Heart right ventricle (tissue), 16 donors: ENCODE measurements at places on chromosomes 16 and 17.

DNA sequence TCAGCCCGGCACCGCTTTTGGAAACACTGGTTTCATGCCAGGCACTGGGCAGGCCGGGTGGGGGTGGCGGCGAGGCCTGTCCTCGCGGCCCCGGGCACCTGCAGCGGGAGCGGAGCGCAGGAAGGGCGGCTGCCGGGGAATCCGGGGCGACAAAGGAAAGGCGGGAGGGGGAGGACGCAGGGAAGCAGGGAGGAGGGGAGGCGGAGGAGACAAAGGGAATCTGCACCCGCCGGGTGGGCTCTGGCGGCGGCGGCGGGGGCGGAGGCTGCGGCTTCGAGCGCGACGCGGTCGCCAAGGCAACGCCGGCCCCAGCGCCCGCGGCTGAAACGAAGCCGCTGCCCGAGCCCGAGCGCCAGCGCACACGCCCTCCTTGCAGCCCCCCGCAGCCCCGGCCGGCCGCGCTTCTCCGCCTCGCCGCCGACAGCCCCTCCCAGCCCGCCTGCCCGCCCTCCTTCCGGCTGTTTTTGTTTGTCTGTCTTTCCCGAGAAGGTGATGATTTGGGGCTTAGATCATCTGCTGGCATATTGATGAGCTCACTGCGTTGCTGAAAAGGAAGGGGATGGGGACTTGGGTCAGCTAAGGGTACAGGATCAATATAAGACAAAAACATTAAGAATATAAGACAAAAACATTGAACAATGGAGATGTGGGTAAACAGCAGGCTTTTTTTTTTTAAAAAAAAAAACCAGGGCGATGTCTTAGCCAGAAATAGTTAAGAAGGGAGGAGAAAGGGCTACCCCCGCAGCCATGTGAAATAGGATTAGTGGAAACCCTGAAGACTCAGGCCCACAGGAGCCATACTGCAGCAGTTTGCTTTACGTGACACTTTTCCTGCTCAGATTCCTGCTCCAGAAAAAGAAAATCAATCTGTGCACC, 32.7 kb downstream of the CDK5R1 start:
- DNase-seq: peak; percentile 41

DNA sequence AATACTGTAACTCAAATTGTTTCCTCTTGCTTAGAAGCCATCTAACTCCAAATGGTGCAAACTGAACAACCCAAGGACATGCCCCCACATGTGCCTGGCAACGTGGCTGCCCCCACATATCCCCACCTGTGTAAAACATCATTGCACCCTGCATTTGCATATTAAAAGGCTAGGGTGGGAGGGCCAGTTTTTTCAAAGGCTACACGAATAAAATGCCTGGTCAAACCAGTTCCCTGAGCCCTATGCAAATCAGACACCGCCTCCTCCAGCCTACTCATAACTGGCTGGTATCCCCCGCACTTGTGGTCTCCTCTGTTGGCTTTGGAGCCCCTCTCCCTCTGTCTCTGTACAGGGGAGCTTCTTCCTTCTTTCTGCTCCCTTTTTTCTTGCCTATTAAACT, 26.7 kb downstream of the C16orf54 start:
- DNase-seq: no peak

DNA sequence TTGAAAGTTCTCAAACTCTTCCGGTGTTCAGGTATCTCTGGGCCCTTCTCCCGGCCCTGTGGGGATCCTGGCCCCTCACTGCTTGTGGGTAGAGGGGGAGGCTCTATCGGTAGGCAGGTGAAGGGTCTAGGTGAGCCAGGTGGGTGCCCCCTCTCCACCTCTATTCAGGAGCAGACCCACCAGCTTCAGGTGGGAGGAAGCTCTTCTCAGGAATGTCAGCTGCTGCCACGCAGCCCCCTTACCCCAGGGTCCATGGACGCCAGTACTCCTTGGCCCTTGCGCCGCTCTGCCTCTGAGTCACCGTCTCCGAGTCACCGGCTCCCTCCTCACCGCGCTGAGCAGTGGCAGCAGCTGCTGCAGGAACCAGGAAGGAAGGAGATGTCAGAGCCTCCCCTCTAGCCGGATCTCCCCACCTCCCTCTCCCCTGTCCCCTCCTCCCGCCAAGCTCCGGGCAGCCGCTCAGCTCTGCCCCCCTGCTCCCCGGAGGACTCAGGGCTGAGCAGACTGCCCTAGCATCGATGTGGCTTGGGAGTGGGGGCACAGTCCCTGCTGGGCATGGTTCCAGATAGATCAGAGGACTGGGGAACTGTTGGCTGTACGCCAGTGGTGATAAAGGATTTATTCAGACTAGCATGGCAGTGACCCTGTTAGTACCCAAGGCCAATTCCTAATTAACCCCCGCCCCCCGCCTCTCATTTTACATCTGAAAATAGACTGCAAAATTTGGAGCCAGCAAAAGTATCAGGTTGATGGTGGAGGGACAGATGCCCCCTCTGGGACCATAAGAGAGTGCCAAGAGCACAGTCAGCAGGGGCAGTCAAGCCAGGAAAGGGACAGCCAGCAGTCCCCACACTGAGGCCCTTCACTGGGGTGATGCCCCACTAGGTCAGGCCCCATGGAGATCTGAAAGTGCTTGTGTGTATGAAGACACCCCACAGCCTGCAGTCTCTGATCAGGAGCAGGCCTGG, at the start of gene OSBPL7:
OSBPL7 (minus strand) TSS at position 371 of the 968 bp plus-strand sequence. CDS start 1,516 bp downstream, outside the sequence.
- peak; percentile 82 for DNase-seq

GRCh38 chr17:66395961-66396360, 93.5 kb downstream of the PRKCA start:
- no peak for DNase-seq

DNA sequence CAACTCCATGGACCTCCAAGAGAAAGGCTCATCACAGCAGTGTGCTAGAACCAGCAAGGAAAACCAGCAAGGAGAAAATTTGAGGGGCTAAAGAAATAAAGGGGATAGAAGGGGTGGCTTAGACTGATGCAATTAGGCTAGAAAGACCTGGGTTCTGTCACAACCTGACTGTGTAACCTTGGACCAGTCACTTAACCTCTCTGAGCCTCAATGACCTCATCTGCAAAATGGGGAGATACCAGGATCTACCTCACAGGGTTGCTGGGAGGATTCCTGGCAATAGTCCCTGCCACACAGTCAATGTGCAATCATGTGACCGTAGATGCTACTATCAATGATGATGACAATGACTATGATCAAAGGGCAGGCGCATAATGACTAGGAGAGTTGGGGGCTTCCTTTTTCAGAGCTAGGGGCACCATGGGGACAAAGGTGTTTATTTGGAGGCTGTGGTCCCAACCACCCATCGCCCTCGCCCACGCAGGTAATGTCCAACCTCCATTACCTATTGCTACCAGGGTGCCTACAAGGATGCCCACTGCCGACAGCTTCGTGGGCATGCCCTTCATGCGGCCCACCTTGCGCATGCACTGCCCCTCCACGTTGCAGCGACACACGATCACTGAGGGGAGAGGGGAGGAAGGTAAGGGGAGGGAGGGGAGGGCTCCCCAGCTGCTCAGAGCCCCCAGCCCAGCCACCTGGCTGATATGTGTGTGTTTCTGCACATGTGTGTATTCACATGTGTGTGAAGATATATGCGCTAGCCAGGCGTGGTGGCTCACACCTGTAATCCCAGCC, 9.7 kb downstream of the CDH16 start:
- no peak for DNase-seq

DNA sequence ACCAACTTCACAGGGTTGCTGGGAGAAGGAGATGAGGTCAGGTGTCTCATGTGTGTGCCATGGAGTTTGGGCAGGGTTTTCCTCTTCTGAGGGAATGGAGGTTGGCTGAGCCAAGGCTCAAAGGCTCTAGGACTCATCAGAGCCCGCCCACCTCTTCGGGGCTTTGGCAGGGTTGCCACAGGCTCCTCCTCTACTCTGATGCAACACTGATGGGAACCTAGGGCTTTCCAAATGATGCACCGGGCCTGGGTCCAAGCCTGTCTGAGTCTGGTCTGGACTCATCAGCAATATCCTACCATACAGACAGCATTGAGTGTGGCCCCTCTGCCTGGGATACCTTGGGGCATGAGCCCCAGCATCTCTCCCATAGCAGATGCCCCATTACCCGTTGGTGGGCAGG, 59.5 kb upstream of the LHX1 start:
- DNase-seq: no peak

DNA sequence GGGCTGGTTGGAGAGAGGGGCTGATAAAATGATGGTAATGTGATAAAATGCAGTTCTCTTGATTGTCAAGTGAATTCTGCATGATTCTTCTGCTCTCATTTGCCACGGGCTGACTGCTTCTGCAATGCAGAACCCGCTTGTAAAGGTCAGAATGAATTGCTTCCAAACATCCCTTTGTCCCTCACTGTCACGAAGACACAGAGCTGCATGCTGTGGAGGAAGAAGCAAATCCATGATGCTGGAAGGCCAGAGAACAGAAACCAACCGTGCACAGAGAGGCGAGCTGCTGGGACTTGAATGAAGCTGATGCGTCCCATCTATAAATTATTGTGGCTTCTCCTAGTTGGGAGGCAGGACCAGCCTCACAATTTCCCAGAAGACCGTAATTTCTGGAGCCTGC, 171.6 kb downstream of the PRKCB start:
- no peak for DNase-seq

- no peak for DNase-seq
These were observed 20.8 kb downstream of the GGA3 start for GRCh38 chr17:75240394-75241142.

DNA sequence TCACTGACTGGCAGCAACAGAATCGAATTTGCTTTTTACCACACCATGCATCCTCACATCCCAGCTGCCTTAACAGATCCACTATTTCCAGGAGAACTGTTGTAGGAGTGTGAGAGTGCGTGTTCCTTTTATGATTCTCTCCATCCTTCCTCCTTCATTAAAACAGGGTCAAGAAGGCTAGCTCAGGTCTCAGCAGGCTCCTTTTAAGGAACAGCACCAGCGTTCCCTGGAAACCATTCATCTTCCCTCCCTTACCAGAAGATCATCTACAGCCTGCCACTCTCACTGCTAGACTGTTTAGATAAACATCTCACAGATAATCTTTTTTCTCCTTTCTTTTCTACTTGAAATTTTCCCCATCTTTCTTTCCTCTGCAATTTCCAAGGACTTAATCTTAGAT, 1531.9 kb upstream of the CDH8 start:
- no peak for DNase-seq

DNA sequence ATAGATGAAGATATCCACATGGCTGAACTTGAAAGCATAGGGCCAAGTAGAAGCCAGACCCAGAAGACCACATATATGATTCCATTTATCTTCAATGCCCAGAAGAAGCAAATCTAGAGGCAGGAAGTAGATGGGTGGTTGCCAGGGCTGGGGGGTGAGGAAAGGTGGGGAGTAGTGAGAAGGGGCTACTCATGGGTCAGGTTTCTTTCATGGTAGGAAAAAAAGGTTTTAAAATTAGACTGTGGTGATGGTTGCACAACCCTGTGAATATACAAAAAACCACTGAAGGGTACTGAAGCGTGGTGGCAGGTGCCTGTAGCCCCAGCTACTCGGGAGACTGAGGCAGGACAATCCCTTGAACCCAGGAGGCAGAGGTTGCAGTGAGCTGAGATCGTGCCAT, 5.4 kb downstream of the CD2BP2 start:
- DNase-seq: no peak

- no peak for DNase-seq
These were observed 3.3 kb upstream of the NOTUM start for GRCh38 chr17:81964081-81964849.
